Thoracic aorta (tissue), 2 donors: ENCODE measurements at places on chromosomes 4 and X.

- DNase-seq: no peak
Observed at GRCh38 chr4:7705593-7705992, 234.1 kb downstream of the AFAP1 start.

DNA sequence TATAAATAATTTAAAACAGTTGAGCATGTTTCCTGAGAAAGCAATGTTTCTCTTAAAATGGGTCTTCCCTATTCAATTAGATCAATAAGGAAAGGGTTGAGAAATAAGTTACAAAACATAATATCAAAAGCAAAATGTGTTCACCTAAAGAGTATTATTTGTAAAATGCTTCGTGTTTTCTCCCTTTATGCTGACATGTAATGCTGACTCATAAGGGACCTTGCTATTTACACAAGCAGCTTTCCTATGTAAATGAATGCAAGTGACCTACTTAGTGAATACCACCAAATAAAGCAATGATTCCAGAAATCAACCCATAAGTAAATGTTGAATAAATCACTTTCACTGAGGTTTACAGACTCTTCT lies 91.5 kb downstream of the ELOVL6 start:
- DNase-seq: no peak

DNA sequence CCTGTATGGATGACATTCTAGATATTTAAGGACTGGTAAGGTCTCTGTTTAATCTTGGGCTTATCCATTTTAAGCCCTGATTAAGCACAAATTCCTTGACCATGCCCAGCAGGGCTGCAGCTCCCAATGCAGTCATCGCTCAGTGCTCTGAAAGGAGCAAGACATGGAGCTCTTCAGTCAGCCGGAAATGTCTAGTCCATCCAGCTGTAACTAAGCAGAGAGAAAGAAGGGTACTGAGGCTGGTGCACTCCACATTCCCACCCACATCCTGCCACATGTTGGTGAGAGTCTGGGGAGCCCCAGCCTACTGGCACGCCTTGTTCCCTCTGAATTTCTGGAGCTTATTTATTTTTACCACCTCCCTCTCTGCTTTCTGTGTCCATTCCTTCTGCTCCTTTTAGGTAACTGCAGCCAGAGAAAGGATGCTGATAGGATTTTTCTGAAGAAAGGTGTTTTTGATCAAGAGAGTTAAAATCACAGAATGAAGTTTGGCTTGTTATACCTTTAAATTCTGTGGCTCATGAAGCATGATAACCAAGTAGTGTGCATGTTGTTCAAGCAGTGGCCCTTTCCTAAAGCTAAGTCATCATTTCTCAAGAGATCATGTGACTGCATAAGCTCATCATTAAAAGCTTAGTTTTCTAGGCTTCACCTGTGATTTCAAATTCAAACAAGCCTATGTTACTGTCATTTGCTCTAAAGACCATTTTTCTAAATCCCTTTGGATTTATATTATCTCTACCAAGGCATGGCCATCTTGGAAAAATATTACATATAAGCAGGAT lies 74.0 kb downstream of the GALNT7 start:
- DNase-seq: no peak

GRCh38 chrX:8879750-8880149 lies 78.6 kb upstream of the FAM9A start:
- DNase-seq: no peak

DNA sequence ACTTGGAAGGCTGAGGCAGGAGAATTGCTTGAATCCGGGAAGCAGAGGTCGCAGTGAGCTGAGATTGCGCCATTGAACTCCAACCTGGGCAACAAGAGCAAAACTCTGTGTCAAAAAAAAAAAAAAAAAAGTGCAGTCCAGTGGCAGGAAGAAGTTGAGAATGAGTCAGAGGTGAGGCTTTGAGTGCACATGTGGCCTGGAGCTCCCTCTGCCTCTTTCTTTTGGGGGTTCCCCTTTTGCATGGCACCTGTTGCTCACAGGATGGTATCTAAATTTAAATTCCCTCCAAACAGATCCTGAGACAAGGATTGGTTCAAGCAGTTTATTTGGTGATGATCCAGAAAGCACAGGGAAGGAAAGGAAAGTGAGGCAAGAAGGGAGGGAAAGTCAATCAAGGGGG lies 151.4 kb upstream of the STX18 start:
- DNase-seq: no peak

- no peak for DNase-seq
Observed at GRCh38 chr4:84644087-84644486, 61.2 kb downstream of the CDS1 start.

DNA sequence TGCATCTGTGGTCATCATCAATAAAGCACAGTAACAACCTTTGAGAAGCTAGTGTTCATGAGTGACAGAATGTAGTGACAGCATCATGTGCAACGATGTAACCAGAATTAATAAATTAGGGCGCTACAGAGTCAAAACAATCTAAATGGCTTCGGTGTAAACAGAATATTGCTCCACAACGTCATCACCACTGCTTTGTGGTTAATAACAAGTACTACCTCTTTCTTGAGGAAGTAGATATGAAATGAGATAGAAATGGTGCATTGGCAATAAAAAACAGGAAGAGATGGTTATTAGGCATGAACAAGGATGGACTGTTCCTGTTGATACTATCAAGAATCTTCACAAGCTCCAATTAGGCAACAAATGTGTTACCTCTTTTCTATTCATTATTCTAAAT lies 8.7 kb upstream of the PDHA2 start:
- no peak for DNase-seq

DNA sequence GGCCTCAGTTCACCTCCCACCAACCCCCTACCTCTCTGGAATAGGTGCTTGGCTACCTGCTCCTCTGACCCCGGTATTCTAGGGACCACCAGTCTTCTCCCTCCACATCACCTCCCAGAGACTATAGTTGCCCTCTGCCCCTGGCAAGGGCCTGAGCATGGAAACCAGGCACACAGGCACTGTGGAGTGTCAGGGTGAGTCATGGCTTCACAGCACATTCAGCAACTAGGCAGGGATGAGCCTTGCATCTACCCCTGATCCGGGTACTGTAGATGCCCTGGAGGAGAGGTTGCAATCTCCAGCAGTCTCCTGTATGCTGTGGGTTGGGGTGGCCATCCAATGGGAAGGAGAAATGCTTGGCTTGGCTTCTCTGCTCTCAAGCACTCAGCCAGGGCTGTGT lies 472.7 kb downstream of the IDS start:
- no peak for DNase-seq

DNA sequence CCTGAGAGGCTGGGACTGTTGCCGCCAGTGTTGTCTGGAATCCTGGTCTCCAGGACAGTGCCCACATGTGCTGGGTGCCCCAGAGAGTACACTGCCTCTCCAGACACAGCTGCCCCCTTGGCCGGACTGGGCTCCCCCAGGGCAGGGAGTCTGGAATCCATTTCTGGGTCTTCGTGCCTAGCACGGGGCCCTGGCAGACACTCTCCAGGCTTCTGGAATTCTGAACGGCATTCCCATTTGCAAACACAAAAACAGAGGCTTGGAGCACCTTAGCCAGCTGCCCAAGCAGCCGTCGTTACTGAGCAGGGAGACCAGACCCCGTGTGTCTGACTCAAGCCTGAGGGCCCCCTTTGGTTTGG lies 20.8 kb downstream of the HMX1 start:
- DNase-seq: no peak

GRCh38 chr4:140637836-140638235 lies 69.1 kb upstream of the UCP1 start:
- DNase-seq: no peak

DNA sequence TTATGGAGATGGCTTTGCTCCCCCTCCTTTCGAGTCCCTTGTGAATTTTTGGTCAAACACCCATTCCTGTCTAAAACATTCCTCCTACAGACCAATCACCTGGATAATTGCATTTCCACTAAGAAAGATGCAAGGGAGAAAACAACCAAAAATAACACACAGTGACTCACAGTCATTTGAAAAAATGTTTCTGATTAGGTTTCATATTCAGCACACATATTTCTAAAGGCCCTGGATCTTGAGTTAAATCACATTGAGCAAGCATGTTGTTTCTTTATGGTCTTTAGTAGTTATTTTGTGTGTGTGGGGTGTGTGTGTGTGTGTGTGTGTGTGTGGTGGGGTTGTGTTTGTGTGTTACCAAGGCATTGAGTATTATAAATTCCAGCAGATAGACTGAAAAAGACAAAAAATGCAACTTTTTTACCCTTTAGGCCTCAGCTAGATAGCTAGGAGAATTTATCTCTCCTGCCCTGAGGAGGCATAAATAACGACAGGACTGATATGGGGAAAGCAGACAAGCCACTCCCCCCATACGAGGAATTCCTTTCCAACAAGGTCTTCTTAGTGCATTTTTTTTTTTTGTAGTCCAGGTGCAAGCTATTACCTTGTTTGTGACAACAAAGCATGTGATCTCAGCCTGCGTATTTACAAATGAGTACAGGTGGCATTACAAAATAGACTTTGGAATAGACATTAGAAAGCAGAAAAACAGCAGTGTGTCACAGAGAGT lies 265.4 kb upstream of the ADGRL3 start:
- DNase-seq: no peak

- DNase-seq: no peak
Observed at GRCh38 chr4:68569466-68570121, 6.5 kb downstream of the UGT2B17 start.

- no peak for DNase-seq
Observed at GRCh38 chr4:17515445-17516407, 761 bp downstream of the CLRN2 start.

DNA sequence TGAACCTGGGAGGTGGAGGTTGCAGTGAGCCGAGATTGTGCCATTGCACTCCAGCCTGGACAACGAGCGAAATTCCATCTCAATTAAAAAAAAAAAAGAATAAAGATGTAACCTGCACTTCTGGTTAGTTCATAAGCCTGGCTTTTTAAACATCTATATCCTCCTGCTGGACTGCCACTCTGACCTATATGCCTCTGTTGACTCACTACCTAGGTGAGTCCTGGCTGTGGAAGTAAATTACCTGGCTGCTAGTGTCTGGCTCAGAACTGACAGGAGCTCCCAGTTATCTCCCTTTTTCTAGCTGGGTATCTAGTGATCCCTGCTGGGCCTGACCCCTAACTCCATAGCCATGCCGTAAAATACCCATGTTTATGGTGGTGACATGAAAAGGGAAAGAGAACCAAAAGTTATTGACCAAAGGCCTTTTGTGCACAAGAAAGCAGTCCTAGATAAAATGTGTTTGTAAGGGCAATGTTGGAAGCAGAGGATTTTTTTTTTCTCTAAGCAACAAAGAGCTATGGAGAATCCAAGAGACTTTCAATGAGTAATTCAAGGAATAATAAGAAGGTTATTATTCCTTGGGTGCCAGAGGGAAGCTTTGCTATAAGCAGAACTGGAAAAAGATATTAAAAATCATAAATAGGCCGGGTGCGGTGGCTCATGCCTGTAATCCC lies 10.4 kb upstream of the G3BP2 start:
- no peak for DNase-seq

DNA sequence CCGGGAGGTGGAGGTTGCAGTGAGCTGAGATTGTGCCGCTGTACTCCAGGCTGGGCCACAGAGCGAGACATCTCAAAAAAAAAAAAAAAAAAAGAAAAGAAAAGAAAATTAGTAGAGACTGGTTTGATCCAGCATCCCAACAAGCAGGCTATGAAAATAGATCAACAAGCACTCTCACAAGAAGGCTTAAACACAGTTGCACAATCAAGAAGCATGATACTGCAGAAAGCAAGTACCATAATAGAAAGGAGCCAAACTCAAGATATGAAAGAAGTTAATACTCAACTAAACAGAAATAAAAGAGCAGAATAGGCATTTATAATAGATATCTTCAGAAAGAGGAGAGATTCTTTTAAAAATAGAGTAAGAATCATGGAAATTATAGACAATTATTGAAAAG lies 10.6 kb downstream of the TLR6 start:
- no peak for DNase-seq

DNA sequence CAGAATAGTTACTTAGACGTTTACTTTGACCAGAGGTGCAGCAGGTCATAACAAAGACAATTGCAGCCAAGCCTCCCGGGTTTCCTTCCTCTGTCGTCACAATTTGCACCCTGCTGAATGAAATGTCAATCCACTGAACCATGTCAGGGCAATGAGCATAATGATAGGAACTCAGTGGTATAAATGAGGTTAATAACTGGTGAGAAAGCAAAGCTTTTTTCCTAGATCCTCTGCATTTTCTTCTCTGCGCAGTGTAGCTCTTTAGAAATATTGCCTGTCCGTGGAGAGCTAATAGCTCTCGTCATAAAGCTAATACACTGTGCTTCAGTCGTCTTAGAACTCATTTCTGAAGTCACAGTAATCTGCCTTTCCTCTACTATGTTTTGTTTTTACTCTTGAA lies 1960.1 kb upstream of the ADGRL3 start:
- DNase-seq: no peak

- DNase-seq: no peak
Observed at GRCh38 chr4:74237425-74237966, 70.8 kb upstream of the EPGN start.

DNA sequence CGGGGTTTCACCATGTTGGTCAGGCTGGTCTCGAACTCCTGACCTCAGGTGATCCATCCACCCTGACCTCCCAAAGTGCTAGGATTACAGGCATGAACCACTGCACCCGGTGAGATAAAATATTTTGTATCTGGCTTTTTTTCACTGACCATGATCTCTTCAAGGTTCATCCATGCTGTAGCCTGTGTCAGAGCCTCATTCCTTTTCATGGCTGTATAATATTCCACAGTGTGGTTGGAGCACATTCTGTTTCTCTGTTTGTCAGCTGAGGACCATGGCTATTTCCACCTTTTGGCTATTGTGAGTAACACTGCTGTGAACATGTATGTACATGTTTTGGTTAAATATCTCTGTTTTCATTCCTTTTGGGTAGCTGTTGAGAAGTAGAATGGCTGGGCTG lies 169.2 kb downstream of the SHOX start:
- no peak for DNase-seq

DNA sequence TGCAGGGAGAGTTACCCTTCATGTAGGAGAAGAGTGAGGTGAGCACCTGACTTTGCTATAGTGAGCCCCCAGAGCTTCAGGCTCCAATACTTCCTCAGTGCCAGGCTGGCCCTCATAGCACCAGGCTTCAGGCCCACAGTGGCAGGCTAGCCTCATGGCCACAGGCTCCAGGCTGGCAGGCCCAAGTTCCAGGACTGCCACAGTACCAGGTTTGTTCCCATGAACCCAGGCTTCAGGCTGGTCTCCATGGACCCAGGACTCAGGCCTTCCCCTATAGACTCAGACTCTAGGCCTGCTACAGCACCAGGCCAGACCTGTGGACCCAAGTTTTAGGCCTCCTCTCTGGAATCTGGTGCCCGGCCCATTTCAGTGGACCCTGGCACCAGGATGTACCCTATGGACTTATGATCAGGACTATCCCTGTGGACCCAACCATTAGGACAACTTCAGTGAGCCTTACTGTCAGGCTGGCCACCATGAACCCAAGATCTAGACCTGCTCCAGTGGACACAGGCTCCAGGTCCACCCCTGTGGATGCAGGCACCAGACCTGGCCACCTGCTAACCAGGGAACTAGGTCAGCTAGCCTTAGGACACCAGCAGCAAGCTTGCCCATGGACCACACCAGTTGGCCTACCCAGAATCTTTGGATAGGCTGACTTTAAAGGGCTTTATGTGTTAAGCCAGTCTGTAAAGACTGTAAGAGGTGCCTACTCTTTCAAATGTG lies 658.2 kb downstream of the KLHL13 start:
- DNase-seq: no peak
